ENCODE measurements at places on chromosomes 5 and 9.

- no peak for DNase-seq
These were observed 110.3 kb downstream of the ASTN2 start for GRCh38 chr9:117304549-117304948.

GRCh38 chr9:87685441-87685840 is 40.5 kb upstream of the CTSL start:
- no peak for DNase-seq

GRCh38 chr5:61586096-61587084 is 254.3 kb downstream of the ZSWIM6 start:
- no peak for DNase-seq

DNA sequence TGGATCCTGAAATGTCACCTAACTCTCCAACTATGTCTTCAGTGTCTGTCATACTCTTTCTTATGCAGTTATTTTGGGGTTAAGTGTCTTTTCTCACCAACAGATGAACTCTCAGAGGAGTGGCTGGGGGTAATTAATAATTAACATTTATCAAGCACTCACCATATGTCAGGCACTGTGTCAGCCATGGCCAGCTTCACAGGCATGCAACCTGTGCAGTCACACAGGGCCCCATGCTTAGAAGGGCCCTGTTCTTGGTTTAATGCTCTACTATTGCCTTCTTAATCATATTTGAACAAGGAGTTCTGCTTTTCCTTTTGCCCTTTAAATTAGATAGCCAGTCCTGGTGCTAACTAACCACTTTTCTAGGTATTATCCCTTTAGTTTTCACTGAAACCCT is 3.4 kb upstream of the GRPEL2 start:
- DNase-seq: no peak

DNA sequence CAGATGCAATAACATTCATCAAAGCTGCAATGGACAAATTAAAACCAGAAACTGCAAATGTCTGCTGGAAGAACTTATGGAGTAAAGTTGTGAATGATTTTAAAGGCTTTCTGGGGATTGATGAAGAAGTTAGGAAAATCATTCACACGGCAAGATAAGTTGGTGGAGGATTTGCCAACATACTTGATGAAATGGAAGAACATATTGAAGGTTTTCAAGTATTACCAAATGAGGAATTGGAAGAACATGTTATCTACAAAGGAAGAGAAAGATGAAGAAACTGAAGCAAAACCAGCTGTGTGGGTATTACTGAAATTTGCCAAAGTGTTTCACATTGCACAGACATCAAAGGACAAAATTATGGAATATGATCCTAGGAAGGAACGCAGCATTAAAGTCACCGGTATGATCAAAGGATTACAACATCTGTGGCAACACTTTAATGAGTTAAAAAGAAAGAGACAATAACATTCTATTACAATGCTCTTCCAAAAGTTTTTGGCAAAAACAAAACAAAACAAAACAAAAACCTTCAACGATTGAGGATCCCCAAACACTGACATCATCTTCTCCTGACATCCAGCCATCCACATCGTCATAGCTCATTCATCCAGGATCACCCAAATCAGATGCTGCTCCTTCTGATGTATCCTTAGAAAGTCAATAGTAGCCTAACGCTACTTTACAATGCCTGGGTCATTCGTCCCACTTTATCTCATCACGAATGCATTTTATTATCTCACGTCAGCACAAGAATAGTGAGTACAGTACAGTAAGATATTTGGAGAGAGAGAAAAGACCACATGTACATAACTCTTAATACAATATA is 61.3 kb upstream of the SMC5 start:
- no peak for DNase-seq

DNA sequence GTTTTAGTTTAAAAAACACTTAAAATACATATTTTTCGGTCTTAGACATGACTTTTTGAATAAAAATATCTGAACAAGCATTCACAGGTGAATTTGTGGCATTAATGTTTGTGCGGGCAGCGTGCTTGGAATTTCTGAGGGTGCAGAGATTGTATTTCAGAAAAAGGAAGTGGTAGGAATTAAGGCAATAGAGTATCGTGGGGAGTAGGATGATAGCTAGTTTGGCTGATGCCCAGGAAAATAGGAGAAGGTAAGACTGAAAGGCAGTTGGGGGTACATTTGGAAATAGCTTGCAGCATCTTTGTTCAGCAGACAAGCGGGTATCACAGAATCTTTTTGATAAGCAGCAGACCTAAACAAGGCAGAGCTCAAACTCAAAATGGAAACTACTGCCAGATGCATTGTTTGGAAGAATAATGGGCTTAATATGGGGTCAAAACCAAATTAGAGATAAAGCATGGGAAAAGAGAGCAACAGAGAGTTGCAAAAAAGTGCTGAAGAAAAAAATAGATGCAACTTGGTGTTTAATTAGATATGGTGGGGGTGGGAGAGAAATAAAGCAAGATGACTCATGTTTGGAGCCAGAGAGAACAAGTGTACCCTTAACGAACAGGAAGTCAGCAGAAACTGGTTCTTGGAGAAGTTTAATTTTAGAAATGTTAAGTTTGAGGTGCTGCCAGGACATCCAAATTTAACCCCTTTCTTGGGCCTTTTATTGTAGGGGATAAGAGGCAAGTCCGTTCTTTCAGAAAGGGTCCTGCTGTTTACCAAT is 85.7 kb upstream of the ARRDC3 start:
- DNase-seq: no peak

GRCh38 chr5:165836046-165836445 is 2330.6 kb downstream of the MAT2B start:
- no peak for DNase-seq

DNA sequence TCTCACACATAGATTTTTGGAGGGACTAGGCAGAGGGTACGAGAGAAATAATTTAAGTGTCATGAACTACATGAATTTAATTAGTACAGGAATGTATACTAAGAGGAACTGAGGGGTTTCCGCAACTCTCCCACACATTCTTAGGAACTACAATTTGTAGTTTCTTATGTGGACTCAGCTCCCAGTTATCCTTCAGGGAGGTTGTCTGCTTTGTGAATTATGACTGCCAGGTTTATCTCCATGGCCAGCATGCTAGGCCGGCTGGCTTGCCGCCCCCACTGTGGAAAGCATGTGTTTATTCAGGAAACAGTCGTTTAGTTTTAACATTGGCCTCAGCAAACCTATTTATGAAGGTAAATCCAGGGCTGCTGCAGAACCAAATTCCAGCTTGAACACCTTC is 415.0 kb downstream of the KCTD16 start:
- no peak for DNase-seq

GRCh38 chr5:38569180-38569579 is 12.7 kb upstream of the LIFR start:
- no peak for DNase-seq

DNA sequence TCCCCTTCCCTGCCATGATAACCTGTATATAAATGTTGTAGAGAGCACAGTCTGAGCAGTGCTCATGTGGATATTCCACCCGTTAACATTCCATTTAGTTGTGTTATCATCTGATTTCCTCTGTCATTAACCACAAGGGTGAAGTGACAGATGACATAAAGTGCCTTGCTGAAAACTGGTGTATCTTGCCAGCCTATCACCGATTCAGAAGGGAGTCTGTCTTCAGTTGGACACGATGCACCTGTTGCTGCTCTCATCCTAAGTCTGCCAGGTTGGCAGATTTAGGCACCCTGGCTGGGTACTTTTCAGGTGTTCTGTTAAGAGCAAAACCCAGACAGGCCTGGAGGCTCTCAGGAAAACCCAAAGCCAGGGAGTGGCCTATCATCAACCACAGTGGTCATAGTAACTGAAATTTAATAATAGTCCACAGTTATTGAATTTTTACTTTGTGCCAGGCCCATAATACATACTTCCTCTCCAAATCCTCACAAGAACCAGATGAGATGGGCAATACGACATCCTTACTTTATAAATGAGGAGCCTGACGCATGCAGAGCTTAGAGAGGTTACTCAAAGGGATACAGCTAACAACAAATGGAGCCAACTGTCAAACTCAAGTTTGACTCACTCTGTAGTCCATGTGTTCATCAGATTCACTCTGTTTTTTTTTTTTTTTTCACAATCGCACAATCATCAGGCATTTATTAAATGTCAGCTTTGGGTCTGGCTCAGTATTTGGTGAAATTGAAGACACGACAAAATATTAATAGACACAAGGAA is 100.7 kb upstream of the SPRY4 start:
- no peak for DNase-seq

- DNase-seq: no peak
These were observed 2.2 kb downstream of the ABLIM3 start for GRCh38 chr5:149143470-149143869.

GRCh38 chr5:134911285-134912206 is 6.6 kb downstream of the PCBD2 start:
- no peak for DNase-seq

GRCh38 chr5:79157305-79157704 is 45.7 kb downstream of the BHMT start:
- DNase-seq: no peak

- no peak for DNase-seq
These were observed 72.6 kb upstream of the ENTREP1 start for GRCh38 chr9:69252436-69252835.

GRCh38 chr5:146588331-146589027 is 72.5 kb upstream of the GPR151 start:
- no peak for DNase-seq

- DNase-seq: no peak
These were observed 43.7 kb upstream of the TRPC7 start for GRCh38 chr5:136409000-136409399.

GRCh38 chr9:20044686-20045085 is 255.8 kb upstream of the SLC24A2 start:
- DNase-seq: no peak

- no peak for DNase-seq
These were observed 47.8 kb upstream of the ARRDC3 start for GRCh38 chr5:91430949-91431348.

- no peak for DNase-seq
These were observed 19.6 kb upstream of the ISOC1 start for GRCh38 chr5:129074903-129075302.

DNA sequence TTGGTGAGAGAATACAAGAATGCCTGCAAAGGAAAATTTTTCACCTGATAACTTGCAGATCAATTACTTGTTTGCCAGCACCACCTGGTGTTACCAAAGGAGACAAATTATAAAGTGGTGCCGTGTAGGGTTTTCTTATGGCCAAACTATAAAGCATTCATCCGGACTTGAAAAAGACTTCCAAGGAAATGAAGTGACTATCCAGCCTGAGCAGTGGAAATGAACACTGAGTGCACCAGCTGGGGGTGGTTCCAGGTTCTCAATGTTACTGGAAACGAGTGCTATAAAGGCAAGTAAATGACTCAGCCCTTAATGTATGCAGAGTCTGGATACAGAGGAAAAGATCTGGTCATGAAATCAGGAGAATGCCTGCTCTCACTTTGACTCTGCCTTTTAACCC is 113.1 kb downstream of the DNAH5 start:
- DNase-seq: no peak

GRCh38 chr9:90838098-90838497 is 36.5 kb downstream of the SYK start:
- no peak for DNase-seq

DNA sequence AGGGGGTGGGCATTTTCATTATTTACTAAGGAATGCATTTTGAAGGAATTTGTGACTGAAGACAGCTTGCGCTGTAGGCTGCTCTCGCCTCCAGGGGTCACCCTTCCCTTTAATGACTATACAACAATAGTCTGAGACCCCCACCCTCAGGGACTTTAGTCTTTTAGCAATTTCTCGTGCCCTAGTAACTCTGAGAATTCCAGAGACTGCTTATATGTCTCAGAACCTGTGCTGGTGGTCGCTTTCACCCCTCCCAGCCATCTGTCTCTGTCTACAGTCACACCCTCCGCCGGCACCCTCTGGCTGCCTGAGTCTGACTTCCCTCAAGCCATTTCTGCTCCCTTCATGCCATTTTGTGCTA is 671.4 kb downstream of the NR2F1-AS1 start:
- no peak for DNase-seq

DNA sequence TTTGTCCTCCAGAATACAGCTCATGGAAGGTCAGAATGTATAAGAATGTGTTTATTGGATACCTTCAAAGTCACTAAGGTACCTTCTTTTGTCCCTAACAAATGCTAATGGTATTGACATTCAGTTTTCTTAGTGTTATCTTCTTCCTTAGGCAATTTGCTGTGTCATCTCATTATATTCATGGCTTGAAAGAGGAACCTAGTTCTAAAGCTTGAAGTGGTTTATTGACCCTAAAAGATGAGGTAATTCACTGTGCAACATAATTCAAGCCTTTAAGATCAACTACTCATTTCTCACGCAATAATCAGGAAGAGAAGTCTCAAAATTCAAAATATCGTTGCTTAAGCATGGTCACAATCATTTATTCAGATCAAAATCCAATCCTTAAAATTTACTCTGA is 342.7 kb upstream of the RIOK2 start:
- DNase-seq: no peak

DNA sequence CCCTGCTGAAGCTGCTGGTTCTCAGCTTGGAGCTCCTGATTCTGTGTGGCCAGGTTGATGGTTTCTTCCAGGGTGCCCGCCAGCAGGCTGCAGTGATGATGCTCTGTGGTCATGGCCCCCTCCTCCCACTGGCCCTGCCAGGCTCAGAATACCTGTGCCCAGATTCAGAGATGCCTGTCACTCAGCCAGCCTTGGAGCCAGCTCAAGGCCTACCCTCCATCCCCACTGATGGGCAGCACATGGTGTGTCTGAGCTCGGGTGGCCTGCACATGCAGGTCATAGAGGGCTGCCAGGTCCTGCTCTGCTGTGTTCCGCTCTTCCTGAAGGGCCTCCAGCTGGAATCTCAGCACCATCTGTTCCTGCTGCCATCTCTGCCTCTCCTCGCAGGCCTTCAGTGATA is 5.4 kb downstream of the SLC35A4 start:
- DNase-seq: no peak
